ENCODE measurements at places on chromosomes 16 and 17.

DNA sequence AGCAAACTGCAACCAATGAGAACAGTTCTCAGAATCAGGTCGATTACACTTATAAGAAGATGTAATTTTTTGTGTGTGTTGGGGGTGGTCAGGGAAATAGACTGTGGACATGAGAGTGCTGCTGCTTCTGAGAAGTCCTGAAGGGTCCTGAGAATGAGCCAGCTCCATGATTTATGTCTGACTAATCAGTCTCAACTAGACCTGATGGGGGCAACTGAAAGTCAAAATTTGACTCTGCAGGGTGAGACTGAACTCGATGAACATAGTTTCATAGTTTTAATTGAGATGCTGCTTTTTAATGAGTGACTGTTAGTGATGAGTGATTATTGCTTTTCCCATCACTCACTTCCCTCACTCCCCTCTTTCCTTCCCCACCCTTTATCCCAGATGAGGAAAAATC, 37.3 kb downstream of the SMARCE1 start:
- DNase-seq = no peak

- peak; percentile 33 for DNase-seq
These were observed at the start of gene SLFN12 for GRCh38 chr17:35432176-35433074. SLFN12 (minus strand) TSS chr17:35432500; CDS start chr17:35423028, 9,472 bp downstream.

DNA sequence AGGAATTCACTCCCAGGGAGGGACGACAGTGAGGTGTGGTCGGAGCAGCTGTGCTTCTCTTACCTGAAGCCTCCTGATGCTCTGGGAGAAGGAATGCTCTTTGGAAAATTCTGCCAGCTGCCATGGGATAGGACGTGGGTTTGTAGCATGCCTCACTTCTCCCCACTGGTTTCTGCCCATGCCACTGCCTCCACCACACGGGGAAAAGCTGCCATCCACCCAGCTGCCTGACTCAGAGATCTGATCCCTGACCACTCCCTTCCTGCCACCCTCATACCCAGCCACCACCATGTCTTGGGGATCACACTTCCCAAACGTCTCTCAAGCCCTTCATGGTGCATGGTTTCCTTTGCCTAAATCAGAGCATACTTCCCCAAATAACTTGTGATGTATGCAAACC, 80.0 kb downstream of the CPPED1 start:
- DNase-seq = no peak

GRCh38 chr17:56902348-56902747, 11.5 kb downstream of the TRIM25 start:
- DNase-seq = no peak

DNA sequence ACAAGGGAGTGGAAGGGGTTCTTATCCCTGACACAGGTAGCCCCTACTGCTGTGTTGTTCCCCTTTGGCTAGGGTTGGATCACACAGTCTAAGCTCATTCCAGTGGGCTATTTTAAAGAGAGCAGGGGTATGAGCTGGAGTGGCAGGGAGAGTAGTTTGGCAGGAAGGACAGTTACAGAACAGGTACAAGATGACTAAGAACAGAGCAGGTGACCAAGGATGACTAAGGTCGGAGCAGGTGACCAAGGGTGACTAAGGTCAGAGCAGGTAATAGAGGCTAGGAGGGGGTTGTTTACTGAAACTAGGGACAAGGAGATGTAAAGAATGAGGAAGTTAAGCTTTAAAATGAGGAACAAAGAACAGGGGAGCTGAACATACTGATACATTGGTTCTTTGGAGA, 58.8 kb downstream of the UTP18 start:
- DNase-seq = no peak

GRCh38 chr16:80994451-80994850, 12.2 kb downstream of the CMC2 start:
- DNase-seq = no peak

- no peak for DNase-seq
These were observed 5.1 kb upstream of the HOXB2 start for GRCh38 chr17:48549914-48550501.

GRCh38 chr16:85473323-85473722, 139.8 kb upstream of the GSE1 start:
- no peak for DNase-seq

DNA sequence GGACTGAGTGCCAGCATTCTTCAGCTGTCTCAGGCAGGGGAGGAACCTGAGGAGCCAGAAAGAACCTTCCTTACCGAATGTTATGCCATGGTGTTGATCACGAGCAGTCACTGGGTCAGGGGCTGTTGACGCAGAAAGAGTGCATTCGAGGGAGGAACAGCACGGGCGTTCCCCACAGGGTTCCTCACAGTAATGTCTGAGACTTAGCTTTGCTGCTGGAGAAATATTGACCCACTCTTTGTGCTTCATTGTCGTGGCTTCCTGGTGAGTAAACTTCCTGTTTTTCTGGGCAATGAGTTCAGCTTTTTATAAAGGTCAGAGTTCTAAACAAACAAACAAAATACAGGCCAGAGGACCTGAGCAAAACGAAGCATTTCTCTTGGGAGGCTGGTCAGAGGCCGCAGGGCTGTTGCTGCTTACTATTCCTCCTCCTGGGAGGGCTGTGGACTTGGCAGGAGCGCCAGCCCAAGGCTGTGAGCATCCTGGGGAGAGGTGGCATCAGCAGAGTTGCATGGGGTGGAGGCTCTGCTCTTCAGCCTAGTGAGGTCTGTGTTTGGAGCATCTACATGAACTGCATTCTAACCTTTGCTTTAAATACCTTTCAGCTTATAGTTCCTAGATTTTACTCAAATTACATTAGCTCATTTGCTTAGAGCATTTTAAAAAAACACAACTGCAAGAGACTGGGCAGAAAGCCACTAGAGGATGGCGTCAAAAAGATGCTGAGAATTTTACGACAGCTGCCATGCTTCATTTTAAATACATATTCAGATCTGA, 143.1 kb upstream of the CACNG5 start:
- no peak for DNase-seq

- no peak for DNase-seq
These were observed 240.3 kb upstream of the IRX3 start for GRCh38 chr16:54526916-54527315.

DNA sequence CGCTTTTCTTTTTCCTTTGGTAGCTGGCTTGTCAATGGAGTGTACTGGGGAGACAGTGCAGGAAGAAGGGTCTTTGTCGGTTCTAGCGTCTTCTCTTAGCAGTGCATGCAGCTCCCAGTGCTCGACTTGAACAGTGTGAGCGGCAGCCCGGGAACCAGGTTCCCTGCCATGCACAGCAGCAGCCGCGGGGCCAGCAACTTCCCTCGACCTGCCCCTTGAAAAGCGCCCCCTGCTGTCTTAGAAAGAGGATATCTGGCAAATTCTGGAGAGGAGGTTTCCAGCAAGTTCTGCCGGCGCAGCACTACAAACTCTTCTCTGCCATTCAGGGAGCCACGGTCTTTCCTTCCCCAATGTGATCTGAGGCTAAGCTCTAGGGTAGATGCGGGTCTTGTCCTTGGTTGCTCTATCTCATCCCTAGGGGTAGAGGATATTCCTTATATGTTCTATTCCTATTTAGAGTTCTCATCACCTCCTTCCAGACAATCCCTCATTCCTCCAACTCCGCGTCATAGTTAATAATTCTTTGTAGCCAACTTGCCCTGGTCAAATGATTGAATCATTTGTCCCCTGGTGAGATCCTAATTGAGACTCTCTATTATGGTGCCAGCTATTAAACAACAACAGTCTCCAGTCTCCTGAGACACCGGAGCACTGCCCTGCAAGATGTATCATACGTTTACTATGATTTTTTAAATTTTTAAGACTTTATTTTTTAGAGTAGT, 451.3 kb downstream of the PMP22 start:
- DNase-seq = no peak

- no peak for DNase-seq
These were observed 19.6 kb downstream of the KATNB1 start for GRCh38 chr16:57755061-57755684.

DNA sequence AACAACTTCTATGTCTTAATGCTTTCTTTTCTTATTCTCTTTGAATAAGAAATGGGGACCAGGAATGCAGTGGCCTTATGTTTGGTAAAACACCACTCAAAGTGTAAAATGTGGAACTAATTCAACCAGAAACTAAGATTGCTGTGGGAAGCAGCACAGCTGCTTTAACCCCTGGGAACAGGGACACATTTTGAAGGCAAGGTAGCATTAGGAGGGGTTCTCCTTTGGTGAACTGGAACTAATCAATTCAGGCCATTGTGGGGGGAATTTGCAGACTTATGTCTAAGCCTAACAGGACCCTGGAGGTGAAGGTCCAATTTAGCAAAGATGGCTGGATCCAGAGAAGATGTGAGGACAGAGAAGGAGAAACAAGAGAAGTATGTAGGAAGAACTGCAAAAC, 256.1 kb downstream of the ZFHX3 start:
- DNase-seq = no peak

DNA sequence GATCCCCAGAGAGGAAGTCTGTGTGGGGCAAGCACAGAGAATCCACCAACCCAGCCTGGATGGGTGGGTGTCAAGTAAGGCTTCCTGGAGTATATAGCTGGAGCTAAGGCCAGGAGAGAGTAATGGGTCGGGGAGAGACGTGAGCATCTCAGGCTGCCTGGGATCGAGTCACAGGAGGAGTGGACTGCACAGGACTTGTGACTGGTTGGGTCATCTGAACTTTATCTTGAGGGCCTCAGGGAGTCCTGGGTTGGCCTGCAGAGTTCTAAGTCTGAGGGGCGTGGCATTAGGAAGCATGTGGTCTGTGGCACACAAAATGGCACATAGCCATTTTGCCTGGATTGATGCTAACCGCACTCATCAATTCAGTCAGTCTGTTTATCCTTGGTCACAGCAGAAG, 1.5 kb downstream of the PLA2G15 start:
- DNase-seq = no peak

DNA sequence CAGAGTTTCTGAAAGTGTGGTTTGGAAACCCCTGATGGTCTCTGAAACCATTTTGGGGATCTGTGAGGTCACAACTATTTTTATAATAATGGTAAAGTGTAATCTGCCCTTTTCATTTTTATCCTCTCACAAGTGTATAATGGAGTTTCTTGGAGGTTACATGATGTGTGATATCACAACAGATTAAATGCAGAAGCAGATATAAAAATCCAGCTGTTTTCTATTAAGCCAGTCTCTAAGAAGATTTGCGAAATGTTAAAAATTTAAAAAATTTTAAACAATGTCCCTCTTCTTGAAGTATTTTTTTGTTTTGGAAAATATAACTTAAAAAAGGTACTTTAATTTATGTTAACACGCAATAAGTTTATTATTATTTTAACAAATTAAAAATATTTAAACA, 48.7 kb downstream of the RPGRIP1L start:
- no peak for DNase-seq

GRCh38 chr17:48483004-48483403, 47.8 kb downstream of the HOXB1 start:
- no peak for DNase-seq

- no peak for DNase-seq
These were observed 136.3 kb upstream of the CACNG3 start for GRCh38 chr16:24119807-24120206.

DNA sequence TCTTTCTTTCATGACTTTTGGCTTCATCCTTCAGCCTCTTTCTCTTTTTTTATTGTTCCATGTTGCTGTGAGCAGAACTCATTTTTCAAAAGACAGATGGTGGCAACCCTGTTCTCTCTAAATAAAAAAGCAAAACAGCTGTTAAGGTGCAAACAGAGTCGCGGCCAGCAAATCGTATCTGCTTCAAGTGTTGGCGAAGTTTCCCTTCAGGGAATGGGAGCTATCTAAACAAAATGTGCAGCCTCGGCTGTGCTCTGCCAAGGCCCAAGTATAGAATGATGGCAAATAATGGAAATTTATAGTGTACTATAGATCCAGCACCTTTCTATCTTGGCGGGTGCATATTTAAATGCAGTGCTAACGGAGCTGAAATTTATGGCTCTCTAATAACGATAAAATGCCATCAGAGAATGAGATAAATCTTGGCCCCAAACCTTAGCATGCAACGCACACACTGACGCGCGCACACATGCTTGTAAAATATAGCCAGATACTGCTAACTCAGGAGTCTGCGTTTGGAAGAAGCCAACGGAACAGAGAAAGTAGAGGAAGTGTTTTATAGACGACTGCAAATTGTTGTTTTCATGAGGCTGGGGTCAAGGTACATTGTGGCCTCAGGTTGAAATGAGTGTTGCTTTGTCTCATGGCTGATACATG, 315.5 kb upstream of the RBFOX1 start:
- DNase-seq = no peak

GRCh38 chr17:54353789-54354525, 531.2 kb downstream of the KIF2B start:
- no peak for DNase-seq

- no peak for DNase-seq
These were observed 19.4 kb upstream of the PLLP start for GRCh38 chr16:57303910-57304168.

DNA sequence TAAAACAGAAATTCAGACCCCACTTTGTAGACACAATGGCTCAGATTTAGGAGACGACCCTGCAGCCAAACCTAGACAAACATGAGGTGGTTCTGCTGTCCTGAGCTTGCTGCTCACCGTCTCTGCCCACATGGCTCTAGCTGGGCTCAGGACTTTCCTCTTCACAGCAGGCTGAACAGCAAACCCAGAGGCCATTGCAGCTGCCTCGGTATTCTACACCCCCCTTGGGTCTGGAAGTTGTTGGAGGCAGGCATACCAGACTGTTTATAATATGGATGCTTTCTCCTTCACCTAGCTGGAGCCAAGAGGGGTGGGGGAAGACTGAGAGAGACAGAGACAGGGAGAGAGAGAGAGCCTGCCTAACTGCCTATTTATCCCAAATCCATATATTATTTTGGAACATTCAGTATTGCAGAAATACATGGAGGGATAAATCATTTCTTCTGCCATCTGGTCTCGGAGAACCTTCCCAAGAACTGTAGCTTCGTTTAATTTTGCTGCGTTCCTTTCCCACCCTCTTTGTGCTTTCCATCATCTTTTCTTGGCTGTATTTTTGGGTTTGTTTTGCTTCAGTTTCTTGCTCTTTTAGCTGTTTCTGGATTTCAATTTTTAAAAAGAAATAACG, 628.2 kb upstream of the RBFOX1 start:
- no peak for DNase-seq

DNA sequence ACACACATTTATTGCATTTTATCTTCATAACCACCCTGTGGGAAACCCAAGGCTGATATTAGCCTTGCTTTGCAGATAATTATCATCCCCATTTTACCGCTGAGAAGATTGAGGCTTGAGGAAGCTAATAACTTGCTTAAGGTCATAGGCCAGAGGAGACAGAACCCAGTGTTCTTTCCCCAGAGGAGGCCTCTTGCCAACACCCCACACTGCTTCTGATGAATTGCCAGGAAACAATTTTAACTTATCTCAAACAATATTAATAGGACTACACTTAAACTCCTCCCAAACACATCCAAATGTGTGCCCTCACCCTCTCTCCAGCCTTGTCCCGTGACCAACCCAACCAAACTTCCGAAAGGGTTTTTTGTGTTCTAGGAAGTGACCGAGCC, 2.1 kb upstream of the SPG7 start:
- no peak for DNase-seq
